Neuronal stem cell (in vitro differentiated cells): ENCODE measurements at places on chromosomes 1 and 21.

DNA sequence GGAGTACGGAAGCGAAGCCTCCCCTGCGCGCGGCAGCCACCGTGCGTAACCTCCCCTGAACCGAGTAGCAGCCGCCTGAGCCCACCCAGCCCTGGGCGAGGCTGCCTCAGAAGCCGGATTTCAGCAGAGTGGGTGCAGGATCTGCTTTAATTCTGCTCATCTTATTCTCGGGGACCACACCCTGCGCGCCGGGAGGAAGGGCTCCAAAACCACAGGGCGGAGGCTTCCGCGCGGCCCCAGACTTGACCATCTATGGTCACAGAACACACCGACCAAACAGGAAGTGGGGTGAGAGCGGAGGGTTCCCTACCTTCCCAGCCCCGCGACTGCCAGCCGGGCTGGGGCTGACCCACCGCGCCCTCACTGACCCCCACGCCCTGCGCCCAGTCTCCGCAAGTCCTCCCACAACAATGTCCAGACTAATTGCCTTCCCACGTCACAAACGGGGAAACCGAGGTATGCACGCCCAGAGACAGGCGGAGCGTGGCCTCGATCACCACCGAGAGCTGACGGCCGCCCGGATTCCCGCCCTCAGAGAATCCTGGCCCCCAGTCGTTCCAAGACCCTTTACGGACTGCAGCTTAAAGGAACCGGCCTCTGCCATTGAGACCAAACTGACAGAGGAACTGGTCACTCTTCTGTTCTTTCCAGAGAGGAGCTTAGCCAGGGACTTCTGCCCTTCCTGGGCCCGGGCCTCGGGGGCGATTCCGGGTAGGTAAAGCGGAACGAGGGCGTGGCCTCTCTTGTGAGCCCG lies 595 bp upstream of the CAP1 start:
- no peak for DNase-seq

- no peak for DNase-seq
These were observed 17.6 kb downstream of the RNU5D-1 start for GRCh38 chr1:44713321-44713781.

- no peak for DNase-seq
These were observed 153.0 kb downstream of the GABPA start for GRCh38 chr21:25887646-25888306.

DNA sequence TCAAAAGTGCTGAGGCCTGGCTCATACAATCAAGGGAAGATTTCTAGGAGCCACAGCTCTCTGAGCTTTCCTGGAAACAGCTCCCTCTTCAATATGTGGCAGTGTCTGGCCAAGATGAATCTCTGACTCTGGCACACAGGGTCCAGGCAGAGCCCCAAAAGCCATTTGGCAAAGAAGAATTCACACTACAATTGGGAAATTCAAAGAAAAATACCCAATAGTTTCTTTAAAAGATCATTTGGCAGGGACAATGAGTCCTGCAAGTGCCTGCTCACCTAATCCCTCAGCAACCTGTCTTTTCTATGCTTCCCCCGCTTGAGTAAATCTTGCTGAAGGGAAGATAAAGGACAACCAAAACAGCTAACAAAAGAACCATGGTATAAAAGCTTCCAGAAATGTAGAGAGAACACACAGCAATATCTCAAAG lies 124.6 kb downstream of the TGFBR3 start:
- peak; percentile 43 for DNase-seq

DNA sequence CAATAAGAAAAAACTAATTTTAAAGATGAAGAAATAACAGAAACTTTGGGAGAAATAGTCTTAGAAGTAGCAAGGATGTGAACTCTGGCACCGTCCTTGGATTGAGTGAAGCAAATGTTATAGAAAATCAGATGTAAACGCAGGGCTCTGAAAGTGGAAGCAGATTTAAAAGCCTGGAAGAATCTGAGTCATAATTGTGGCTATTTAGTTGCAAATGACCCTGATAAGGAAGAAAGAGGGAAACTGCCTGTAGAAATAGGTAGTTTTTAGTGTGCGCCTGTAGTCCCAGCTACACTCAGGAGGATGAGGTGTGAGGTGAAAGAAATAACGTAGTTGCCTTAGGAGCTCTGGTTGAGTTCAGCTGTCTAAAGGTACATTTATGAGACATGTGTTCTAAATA lies 101.0 kb downstream of the NGF start:
- no peak for DNase-seq

DNA sequence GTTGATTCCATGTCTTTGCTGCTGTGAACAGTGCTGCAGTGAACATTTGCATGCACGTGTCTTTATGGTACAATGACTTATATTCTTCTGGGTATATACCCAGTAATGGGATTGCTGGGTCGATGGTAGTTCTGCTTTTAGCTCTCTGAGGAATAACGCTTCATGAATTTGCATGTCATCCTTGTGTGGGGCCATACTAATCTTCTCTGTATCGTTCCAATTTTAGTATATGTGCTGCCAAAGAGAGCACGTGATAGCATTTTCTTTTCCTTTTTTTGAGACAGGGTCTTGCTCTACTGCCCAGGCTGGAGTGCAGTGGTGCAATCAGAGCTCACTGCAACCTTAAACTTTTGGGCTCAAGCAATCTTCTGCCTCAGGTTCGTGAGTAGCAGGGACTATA lies 24.9 kb upstream of the MAP1LC3C start:
- no peak for DNase-seq

- no peak for DNase-seq
These were observed at the start of gene MYBPHL for GRCh38 chr1:109306832-109307273. TSS of gene MYBPHL (minus strand) at chr1:109307011. CDS start at chr1:109306991, 20 bp downstream.

- DNase-seq, result no peak
These were observed 8.4 kb upstream of the CROCC start for GRCh38 chr1:16913181-16913832.

- no peak for DNase-seq
These were observed 145.6 kb downstream of the ZZZ3 start for GRCh38 chr1:77536813-77537212.
